Activated naive CD8-positive, alpha-beta T cell treated with anti-CD3 and anti-CD28 coated beads, Interleukin-2, amount 50 U/mL, for 24 hours (primary cell): ENCODE measurements at places on chromosomes 12 and 14.

GRCh38 chr12:127928615-127929571 lies 338.1 kb upstream of the TMEM132C start:
- no peak for DNase-seq

DNA sequence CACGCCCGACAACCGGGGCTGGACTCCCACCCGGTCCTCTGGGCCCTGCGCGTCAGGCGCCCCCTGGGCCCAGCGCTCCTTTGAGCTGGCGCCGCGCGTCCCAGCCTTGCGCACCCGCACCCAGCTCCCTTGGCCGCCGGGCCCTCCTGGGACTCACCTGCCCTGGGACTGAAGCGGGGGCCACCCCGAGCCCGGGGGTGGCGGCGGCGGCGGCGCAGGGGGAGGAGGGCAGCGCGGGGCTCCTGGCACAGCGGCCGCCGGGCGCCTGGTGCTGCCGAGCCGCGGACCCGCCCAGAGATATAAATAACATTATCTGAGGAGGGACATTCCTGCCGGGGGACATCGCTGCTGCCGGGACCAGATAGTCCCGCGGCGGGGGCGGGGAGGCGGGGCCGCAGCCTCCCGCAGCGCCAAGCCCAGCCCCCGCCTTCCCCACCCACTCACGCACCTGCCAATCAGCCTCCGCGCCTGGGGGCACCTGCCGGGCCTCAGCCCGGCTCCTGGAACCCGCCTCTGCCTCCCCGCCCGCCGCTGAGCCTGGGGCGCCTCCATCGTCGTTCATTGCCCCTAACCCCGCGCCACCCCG lies at the start of gene SPTB:
SPTB (minus strand) TSS at position 273 of the 586 bp plus-strand sequence. CDS start 56,813 bp downstream, outside the sequence.
- peak; percentile 67 for DNase-seq

- peak; percentile 63 for DNase-seq
Measured at GRCh38 chr12:795305-795704, 42.9 kb downstream of the WNK1 start.

- no peak for DNase-seq
Measured at GRCh38 chr12:64609536-64610078, 688 bp upstream of the RASSF3 start.

DNA sequence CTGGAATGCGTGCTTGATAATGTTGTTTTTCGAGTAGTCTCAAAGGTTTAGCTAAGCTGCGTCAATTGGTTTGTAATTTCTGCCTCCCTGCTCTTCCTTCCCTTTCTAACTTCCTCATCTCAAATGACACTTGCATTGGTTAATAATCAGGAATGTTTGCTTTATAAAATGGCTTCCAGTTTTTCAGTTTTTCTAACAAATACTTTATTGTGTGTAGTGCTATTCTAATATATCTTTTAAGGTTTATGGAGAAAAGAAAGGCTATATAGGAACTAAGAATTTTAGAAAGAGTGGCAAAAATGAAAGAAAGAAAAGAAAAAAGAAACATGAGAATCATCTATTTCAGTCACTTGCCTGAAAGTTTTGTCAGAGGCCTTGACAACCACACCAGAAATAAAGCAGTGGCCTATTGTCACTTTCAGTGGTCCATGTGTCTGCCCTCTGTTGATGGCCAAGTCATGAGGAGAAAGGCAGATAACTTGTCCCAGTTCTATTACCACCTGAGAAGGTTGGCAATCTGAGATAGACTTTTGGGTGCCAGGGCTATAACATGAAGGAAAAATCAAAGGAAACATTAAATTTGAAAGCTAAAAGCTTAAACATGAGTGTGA lies 221.9 kb upstream of the KITLG start:
- no peak for DNase-seq

DNA sequence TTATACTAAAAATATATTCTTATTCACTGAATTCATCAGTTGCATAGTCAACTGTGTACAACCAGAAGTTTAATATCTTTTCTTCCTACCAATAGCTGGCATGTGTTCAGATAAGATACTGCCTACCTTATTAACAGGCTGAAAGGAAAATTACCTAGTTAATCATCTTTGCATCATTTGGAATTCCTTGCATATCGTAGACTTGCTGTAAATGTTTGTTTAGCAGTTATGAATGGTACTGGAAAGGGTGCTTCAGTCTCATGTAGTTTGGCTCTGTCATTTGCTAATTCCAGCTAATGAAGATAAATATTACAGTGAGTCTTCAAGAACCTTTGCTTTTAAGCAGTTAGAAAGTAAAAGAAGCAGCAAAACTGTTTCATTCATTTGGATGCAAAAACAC lies 84.4 kb downstream of the PPHLN1 start:
- no peak for DNase-seq

GRCh38 chr12:91746976-91747375 lies 398.7 kb downstream of the BTG1 start:
- no peak for DNase-seq
